ENCODE measurements at places on chromosomes 1 and 21. TPM values are rescaled to one million over a fixed set of nuclear protein-coding genes. Genes with fewer than 3 reads are reported as not detected.

ASAP3 gene
- total RNA-seq, result 9.7 TPM

CLCNKB gene
- not detected for total RNA-seq

CNR2 gene
- not detected for total RNA-seq

AMY2A gene
- total RNA-seq, result not detected

NBPF6 gene
- not detected for total RNA-seq

S1PR1 gene
- total RNA-seq, result 225 TPM
